SK-N-SH (cell line): ENCODE measurements at places on chromosomes 12 and 14. TPM values are rescaled to one million over a fixed set of nuclear protein-coding genes. Genes with fewer than 3 reads are reported as not detected.

DNA sequence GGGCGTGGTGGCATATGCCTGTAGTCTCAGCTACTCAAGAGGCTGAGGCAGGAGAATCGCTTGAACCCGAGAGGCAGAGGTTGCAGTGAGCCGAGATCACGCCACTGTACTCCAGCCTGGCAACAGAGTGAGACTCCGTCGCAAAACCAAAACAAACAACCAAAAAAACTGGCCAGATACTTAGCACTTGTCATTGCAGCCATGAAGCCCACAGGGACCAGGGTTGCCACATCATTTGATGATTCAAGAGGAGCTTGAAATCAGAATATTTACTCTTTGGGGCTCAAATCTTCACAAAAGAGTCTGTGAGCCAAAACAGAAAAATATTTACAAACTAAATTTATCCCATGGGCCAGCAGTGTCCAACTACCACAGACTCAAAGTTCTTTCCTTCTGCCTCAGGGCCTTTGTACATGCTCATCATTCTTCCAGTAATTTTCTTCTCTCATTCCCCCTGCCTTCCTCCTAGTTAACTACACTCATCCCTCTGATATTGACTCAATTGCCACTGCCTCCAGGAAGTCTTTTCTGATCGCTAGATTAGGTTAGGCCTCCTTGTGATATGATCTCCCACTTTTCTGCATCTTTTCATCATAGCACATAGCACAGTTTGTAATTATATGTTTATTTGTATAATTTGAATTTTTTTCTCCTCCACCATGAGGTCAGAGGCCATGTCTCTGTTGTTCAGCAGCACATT lies 130.8 kb upstream of the PLEKHG7 start:
- DNase-seq, result no peak

DNA sequence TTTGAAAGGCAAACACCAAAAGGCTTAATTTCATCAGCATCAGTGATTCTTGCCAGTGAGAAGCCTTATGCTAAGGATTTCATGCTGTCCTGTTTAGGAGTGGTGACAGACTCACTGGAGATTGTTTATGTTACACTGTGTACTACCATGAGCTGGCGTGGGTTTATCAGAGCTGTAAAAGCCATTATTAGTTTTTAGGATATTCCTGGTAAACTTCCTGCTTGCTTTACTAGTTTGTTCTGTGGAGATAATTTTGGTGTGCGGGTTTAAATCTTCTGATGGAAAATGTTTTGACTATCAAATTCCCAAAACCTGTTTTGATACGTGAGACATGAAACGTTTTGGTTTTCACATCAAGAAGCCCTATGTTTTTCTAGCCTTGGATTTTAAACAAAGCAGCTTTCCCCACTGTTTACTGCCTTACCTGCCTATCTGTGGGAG lies 15.2 kb downstream of the PPFIBP1 start:
- DNase-seq, result no peak

DNA sequence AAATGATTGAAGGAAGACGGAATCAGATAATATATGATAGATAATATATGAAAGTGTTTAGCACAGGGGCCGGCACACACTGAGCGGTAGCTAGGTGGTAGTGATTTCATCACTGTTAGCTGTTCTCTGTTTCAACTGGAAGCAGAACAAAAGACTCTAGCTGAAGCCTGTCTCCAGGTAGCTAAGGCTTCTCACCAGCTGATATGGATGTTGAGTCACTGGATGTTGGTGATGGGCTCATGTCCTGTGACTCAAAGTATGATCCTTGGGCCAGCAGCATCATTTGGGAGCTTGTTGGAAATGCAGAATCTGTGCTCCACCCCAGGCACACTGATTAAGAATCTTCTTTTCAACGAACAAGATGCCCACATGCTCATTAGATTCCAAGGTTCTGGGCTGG lies 21.7 kb upstream of the KCNA5 start:
- no peak for DNase-seq

The OR6J1 gene
- polyA plus RNA-seq, result not detected in 2 replicates

The STON2 gene
- 0.05 TPM in 1 of 2 replicates, not detected in the other for polyA plus RNA-seq

The CCDC177 gene
- polyA plus RNA-seq, result not detected in 2 replicates
